Pulmonary artery endothelial cell (primary cell): ENCODE measurements at places on chromosomes 4 and X.

DNA sequence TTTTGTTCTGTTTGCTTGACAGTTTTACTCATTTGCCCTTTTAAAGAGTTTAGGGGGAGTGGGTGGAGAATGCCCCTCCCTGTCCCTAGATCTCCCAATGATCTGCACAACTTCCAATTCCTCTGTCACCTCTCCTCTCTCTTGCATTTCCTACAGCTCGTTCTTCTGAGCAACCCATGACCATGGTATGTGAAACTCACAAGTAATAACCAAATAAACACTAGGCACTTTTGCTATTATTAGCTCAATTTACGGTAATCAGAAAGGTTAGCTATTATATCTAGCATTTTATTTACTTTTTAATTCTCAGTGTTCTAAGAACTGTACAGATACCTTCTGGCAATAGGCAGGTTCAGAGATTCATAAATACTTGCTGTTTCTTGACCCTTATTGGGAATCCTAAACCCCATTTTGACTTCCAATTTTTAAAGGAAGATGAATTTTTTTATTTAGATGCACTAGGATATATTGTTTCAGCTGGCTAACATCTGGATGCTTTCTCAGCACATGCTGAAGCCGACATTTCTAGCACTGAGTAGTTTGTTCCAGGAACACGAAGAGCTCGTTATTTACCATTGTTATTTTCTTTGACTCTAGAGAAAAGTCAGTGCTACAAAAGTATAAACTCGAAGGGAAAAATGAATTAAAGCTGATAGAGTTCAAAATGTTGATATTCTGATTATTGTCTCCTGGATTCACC, 194.7 kb upstream of the TLL1 start:
- DNase-seq, result no peak

DNA sequence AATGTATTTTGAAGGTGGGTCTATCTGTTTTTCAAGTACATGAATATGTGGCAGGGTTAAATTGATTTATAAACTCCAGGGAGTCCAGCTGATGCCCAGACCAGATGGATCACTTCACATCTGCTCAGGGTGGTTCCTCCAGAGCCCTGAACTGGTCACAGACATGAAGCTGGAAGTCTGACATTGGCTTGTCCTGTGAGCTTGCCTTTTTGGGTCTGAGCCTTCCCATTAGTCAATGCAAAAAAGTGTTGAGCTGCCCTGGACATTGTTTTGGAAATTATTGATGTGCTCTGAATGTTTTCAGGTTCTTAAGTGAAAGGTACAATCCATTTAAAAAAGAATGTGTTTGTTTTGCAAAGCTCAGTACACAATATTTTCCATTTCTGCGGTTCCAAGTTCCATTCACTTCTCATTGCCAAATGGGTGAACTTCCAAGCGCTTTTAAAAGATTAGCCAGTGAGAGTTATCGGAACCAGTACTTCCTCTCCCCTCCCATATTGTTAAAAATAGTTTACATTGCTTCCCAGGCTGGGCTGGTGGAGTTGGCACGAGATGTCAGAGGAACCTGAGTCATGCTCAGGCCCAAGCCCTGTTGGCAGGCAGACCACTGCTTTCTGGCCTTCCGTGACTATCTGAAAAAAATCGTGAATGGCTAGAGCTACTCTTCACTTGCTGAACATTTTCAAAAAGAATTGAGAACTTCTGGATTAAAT, 52.1 kb downstream of the PDGFRA start:
- peak; percentile 92 for DNase-seq

- no peak for DNase-seq
These were observed 1.1 kb upstream of the TMEM164 start for GRCh38 chrX:110001740-110002299.

DNA sequence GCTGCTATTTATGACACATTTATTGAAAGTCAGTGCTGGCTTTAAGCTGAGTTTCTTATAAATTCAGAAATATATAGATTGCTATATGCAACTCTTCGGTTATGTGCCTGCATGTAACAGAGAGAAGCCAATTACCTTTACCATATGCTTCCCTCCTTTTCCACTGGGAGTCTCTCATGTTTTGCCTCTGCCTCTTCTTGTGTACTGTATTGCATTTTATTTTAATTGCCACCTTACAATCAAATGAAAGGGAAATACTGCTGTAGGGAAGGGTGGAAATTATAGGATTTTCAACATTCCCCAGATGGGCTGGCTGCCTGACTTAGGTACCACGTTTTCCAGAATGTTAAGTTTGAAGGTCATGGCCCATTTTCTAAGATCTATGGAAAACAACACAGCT, 655.4 kb upstream of the SLIT2 start:
- DNase-seq, result no peak

- no peak for DNase-seq
These were observed 145.5 kb upstream of the FGF13 start for GRCh38 chrX:138856881-138857604.

DNA sequence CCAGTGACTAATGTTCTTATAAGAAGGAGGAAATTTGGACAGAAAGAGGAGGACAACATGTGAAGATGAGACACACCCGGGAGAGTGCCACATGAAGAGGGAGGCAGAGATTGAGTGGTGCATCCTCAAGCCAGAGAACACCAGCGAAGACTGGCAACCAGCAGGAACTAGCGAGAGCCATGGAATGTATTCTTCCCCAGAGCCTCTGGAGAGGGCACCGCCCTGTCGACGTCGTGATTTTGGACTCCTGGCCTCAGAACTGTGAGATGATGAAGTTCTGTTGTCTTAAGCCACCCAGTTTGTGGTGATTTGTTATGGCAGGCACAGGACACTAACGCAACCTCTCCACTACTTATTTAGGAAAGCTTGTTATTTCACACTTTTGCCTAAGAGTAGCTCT, 196.0 kb upstream of the TLL1 start:
- no peak for DNase-seq

DNA sequence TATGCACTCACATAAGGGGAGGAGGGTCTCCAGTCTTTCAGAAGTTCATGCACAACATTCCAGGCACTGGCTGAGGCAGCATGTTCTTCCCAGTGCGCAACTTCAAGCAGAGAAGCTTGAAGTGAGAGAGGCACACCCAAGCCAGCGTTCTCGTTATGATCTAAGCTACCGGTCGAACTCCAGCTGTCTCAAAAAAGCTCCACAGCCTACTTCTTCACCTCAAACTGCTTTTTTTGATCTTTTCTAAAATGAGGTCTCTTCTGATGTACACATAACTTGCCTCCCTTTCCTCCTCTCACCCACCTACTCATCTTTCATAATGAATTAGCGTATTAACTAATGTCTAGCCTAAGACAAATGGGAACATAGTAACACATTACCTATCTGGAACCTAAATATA, 25.3 kb downstream of the GPC4 start:
- no peak for DNase-seq

DNA sequence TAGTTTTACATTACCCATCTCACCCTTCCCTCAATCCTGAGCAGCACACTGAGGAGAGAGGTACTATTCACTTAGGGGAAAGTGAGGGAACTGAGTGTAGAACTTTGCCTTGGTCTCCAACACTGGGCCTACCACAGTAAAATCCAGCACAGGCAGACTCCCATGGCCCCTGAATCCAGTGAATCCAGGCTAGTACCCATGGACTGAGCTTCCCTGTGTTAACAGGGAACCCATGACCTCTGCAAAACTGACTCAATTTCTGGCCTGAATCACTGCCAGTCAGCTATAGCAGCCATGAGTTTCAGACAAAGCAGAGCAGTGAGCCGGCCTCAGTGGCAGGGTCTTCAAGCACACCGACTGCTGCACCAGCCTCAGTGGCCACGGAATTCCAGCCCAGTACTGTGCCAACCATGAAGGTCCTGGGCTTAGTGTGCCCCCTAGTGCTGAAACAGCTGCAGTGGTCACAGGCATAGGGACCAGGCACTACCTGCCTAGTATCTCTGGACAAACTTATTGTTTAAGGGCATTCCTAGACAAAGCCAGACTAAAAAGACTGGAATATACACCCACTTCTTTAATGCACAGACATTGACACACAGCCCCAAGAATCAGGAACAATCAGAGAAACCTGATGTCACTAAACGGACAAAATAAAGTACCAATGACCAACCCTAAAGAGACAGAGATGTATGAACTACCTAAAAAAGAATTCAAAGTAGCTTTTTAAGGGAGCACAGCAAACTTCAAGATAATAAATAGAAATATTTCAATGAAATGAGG, 127.4 kb upstream of the RPL34 start:
- no peak for DNase-seq

GRCh38 chr4:71449040-71449439, 110.2 kb downstream of the SLC4A4 start:
- no peak for DNase-seq

- no peak for DNase-seq
These were observed 81.0 kb upstream of the ZDHHC15 start for GRCh38 chrX:75603833-75604232.

- no peak for DNase-seq
These were observed 23.0 kb downstream of the GABRA3 start for GRCh38 chrX:152428120-152428519.

GRCh38 chr4:76729980-76730379, 168.0 kb downstream of the SOWAHB start:
- DNase-seq, result no peak

DNA sequence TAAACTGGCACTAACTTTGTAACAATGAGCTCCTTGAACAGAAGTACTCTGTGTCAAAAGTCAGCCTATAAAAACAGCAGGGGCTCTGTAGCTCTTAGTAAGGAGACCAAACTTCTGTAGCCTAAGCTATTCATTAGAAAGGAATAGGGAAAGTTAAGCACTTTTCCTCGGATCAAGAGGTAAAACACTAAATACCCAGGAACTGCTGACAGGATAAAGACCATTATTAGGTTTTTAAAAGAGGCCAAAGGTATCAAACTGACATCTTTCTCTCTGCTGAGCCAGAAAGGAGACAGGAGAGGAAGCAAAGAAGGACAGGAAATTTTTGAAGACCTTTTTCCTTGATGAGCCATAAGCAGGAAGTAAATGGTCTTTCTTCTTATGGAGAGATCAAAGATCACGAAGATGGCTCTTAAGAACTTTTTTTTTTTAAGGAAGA, 31.9 kb downstream of the ANAPC10 start:
- no peak for DNase-seq

DNA sequence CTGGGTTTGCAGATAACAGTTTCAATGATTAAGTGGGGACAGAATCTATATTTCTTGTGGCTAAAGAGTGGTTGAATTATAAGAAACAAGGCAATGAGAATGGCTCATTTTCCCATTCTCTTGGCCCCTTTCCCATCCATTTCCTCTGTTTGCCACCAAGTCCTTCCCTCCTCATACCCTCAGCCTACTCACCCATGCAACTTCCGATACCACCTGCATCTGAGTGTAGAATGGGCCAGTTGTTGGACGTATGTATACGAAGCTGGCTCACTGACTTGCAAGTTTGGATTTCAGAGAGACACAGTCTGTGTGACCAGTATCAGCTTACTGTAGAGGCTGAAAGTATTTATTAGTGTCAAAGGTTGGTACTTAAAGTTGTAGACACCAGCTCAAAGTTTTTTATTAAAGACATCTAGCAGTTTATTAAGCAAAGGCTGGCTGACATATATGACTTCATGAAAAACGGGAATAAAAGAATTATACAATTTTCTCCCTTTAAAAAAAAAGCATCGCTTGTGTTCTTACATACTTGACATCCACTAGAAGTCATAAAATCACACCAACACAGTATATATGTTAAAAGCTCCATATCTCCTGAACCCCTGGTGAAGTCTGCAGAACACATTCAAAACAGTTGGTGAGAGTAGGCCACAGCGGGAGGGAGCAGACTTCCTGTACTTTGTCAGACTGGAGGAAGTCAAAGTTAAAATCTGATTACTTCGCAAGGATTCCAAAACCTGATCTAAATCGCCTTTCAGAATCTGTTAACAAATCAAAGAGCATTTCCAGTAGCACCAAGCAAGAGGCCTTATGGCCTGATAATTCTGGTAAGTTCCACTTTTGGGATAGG, 22.4 kb upstream of the STIM2 start:
- no peak for DNase-seq
